Stimulated activated CD8-positive, alpha-beta memory T cell treated with anti-CD3 and anti-CD28 coated beads, Interleukin-7, amount 100 ng/mL, for 4 hours (primary cell): ENCODE measurements at places on chromosomes 5 and 9.

GRCh38 chr5:43729846-43730478 lies 127.0 kb downstream of the NNT start:
- DNase-seq: no peak

- DNase-seq: no peak
Observed at GRCh38 chr5:28855626-28856025, 1817.2 kb upstream of the CDH9 start.

- no peak for DNase-seq
Observed at GRCh38 chr9:122367065-122367464, 3.8 kb upstream of the PTGS1 start.

GRCh38 chr9:34496149-34496712 lies 26.6 kb downstream of the ENHO start:
- DNase-seq: no peak

- DNase-seq: no peak
Observed at GRCh38 chr5:159113405-159113804, 13.7 kb upstream of the EBF1 start.

DNA sequence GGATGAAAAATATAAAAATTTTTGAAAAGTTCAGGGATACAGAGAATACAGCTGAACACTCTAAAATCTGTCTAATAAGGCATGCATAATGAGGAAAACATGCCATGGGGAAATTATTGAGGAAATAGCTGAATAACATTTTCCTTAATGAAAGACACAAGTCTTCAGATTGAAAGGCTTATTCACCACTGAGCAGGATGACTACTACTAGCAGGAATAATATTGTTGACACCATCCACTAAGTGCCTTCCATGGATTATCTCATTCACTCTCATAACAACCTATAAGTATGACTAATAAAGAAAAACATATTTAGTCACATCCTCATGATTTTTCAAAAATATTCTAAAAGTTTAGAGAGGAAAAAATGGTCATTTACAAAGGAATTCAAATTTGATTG lies 96.7 kb upstream of the FER start:
- DNase-seq: no peak

- DNase-seq: no peak
Observed at GRCh38 chr9:130498918-130499698, 54.3 kb downstream of the ASS1 start.

DNA sequence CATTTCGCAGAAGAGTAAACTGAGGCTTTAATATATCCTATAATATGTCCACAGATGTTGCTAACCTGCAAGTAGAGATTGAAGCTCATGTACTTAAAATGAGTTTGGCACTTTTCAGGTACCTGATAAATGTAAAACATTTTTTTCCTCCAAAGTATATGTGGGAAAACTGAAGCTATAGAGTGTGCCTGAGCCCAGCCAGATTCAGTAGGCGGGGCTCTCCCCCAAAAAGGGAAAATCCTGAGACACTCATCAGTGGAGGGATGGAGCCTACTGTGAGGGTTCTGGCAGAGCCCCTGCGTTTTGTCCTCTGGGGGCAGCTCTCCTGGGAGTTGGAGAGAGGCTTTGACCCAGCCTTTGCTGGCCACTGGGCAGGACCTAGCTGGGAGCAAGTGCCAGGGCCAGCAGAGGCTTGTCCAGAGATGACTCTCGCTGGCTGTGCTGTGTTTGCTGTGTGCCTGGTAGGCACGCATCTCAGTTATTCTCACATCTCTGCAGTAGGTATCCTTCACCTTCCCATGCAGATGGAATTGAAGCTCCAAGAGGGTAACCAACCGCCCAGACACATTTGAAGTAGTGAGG lies 81.1 kb upstream of the SPRY4 start:
- no peak for DNase-seq

- peak; percentile 86 for DNase-seq
Observed at GRCh38 chr9:89604729-89605464, at the start of gene GADD45G. GADD45G (plus strand) TSS chr9:89605012; CDS start chr9:89605122, 110 bp downstream.

GRCh38 chr9:110975278-110975677 lies 63.0 kb downstream of the LPAR1 start:
- no peak for DNase-seq

- DNase-seq: no peak
Observed at GRCh38 chr5:96338624-96339415, 94.2 kb downstream of the PCSK1 start.

DNA sequence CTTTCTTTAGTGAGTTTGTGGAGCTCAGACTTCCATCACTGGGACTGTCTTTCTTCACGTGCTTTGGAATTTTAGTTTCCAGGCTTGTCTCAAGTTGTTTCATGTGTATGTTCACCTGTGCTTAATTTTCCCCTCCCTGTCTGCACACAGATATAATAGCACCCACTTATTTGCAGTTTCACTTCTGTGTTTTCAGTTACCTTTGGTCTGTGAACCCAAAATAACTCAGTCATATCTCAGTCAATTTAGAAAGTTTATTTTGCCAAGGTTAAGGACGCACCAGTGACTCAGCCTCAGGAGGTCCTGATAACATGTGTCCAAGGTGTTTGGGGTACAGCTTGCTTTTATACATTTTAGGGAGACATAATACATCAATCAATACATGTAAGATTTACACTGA lies 330.4 kb downstream of the ICE1 start:
- no peak for DNase-seq

DNA sequence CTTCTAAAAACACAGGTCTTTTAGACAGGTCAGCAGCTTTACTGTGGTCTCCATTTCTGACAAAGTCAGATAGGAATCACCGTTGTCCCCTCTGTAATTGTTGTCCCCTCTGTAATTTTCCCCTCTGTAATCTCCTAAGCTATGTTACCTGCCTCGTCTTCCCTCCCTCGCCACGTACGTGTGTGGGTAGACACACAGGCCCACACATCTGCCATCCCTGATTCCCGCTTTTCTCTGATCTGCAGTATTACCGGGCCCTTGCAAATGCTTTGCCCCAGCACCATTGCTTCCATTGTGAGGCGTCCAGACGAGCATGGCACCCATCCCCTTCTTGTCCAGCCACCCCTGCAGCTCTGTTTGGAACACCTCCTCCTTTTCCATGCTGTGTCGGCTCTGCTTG lies 45.0 kb upstream of the POMT1 start:
- no peak for DNase-seq

DNA sequence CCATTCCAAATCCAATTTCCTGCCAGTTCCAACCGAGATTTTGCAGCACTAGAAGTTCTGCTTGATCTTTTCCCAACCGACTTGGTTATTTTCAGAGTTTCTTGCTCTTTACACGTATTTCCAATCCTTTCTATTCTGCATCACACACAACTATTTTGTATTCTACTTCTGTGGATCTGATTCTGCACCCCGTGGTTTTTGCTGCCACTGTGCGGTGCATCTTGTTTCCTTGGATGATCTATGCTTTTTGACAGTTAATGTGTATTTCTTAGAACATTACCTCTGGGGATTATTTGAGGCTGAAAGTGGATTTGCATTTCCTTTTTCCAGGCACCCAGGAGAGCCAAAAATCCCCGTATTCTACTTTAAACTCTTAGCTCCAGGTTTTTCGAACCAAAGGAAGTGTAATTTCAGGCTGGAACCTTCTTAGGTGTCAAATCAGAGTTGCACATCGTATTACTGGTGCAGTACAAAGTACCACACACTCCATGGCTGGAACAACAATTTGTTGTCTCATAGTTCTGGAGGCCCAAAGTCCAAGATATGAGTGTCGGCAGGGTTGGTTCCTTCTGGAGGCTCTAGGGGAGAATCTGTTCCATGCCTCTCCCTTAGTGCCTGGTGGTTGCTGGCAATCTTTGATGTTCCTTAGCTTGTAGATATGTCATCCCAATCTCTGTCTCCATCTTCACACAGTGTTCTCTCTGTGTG lies 14.7 kb upstream of the SARDH start:
- no peak for DNase-seq

DNA sequence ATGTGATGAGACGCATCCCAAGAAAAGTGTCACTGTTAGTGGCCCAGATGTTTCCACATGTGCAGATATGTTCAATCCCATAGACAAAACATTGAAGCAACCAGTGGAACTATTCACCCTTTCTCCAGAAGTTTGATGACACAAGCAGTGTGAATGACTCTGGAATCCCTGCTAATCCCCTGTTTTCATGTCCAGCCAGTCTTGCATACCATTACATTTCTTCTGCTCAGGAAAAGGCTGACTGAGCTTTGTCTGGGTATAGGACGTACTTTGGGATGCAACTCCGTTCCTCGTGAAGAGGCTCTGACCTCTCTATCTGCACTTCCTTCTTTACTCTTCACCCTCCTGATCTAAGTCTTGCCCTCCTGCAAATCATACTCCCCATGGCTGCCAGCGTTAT lies 172.4 kb downstream of the NTRK2 start:
- no peak for DNase-seq

DNA sequence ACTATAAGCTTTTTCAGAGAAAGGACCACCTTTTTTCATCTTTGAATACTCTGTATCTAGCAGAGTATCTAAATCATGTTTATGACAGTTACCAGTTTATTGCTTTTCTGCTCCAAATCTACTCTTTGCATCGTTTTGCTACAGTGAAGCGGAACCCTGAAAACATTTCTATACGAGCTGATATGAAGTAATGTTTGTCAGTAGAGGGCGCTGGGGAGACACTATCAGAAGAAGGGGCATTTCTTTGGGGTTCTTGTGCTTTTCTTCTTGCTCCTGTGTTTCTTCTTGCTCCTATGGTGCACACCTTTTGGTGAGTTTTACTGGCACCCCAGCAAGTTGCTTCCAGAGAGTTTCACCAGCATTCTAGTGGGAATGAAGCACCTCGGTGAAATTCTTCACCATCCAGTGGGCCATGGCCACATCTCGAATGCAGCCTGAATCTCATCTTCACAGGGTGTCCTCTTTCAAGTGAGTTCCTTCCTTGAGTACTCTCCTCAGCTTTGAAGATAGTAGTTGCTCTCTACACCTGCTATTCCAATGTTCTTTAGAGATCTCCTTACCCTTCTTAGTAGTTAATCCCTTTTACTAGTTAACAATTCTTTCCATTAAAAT lies 98.4 kb downstream of the FGF1 start:
- no peak for DNase-seq

- no peak for DNase-seq
Observed at GRCh38 chr9:108666240-108666784, 189.5 kb downstream of the ACTL7B start.

DNA sequence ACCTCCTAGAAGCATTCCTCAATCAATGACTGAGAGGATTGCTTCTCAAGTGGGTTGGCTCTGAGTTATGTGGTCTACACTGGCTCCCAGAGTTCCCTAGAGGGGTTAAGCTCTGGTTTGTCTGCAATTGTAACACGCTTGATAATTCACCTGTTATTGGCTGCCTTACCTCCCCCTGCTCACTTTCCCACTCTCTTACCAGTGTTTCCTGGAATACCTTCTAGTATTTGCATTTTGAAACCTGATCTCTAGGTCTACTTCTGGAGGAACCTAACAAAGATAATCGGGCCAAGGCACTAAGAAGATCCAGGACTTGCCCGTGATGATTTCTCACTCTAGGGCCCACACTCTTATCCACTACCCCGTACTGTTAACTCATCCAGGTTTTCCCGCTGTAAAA lies 110.1 kb upstream of the MAP3K1 start:
- DNase-seq: no peak

DNA sequence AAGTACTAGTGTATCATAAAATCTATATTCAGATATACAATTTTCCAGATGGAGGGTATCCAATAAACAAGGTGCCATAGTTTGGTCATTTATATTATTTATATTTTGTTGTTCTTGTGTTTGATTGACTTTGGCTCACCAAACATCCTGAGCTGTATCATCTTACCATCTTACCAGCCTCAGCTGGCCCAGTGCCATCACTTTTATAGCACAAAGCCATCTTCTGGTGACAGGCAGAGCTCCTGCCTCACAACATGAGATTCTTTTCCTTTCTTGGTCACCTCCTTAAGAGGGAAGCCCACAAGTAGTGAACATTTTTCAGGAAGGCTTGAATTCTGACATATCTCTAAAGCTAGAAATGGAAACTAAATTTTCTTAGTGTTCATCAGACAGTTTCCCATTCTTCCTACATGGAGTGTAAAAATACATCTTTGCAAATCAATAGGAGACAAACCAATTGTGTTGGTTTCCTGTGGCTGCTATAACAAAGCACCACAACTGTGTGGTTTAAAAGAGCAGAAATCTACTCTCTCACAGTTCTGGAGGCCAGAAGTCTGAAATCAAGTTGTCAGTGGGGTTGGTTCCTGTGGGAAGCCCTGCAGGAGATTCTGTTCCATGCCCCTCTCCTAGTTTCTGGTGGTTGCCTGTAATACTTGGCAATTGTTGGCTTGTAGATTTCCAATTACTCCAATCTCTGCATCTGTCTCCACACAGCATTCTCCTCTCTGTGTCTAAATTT lies 341.8 kb downstream of the MAN2A1 start:
- no peak for DNase-seq

GRCh38 chr9:87686520-87687090 lies 39.3 kb upstream of the CTSL start:
- DNase-seq: no peak

DNA sequence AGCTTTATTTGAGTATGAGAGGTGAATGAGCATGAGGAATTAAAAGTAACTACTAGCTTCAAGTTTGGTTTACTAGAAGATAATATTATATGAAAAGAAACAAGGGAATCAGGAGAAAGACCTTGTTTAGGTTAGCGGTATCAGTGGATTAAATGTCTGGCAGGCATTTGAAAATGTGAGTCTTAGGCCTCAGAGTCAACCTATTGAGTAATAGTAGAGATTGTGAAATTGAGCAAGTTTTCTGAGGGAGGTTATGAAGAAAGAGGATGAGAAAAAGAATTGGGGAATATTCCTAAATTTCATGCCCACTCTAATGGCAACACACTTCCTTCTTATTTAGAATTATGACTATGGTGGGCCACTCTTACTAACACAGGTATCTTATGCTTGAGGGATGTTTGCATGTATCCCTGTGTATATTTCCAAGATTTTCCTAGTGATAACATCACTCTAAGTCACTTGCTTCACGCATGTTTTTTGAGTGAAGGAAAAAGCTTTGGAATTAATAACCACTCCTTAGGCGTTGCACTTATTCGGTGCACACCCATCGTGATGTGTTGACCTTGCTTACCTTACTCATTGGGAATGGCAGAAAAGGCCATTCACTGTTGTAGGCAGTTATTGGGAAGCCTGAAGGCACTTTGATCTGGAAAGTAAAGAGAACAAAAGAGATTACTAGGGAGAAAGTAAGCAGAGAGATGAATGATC lies 8.2 kb upstream of the ELL2 start:
- no peak for DNase-seq

DNA sequence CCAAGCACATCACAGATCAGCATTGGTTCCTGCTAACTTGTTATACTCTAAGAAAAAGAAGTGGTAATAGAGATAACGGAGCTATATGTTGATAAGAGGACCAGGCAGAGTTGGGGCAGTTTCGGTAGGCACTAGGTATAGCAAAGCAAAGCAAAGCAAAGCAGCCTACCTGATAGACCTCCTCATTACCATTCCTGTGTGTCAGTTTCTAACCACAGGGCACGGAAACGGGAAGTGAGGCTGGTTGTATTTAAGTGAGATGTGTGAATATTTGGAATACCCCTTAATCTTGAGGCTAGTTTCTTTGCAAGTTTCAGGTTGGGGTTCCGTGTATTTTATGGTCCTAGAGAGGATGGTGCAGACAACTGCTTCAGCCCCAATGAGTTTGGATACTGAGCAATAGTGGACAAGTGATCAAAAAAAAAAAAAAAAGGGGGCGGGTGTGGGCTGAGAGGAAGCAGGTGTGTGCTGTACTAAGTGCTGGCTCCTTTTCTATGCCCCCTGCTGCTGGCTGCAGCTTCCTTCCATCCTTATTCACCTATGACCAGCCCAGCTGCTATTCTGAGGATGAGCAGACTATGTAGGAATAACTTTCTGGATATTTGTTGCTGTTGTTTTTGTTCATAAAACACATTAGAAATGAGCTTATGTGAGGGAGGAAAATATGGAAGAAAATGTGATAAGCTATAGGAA lies 183.3 kb downstream of the SH3GL2 start:
- no peak for DNase-seq
